ENCODE measurements at places on chromosomes 6 and 20.

GRCh38 chr6:41122373-41122772, 31.8 kb downstream of the TREML1 start:
- no peak for DNase-seq

GRCh38 chr6:132361101-132361500, 40.2 kb downstream of the MOXD1 start:
- DNase-seq = no peak

- peak; percentile 28 for DNase-seq
Measured at GRCh38 chr6:13795041-13795750, 19.2 kb downstream of the MCUR1 start.

DNA sequence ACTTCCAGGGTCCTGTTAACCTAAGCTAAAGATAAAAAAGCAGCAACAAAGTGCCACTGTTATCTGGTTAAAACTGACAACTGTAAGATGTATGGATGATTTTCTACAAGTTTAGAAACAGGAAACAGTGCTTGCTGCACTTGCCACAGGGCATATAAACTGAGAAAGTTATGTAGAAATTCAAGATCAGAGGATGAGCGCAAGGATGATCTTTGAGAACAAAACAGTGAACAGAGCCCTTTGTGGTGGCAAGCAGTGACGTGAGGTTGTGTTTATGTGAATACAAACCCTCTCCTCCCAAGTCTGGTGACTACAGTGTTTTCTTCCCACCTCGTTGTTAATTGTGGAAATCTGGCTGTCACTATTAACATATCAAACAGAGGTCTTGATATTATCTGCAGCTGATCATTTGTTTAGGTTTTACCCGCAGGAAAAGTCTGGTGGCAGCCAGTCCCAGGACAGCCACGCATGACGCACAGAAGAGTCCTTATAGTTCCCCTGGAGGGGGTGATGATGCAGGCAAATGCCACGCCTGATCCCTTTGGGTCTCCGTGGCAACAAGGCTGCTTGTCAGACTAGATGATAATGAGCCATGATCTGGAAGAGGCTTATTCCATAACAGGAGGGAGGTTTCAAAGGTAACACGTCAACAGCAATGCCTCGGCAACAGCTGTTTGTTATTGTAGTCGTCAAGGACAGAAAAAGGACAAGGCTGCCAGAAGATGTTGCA, 43.1 kb upstream of the TNFAIP3 start:
- no peak for DNase-seq

- no peak for DNase-seq
Measured at GRCh38 chr20:15440049-15440820, 1102.8 kb upstream of the FLRT3 start.

- no peak for DNase-seq
Measured at GRCh38 chr6:195861-196360, 96.4 kb upstream of the DUSP22 start.

DNA sequence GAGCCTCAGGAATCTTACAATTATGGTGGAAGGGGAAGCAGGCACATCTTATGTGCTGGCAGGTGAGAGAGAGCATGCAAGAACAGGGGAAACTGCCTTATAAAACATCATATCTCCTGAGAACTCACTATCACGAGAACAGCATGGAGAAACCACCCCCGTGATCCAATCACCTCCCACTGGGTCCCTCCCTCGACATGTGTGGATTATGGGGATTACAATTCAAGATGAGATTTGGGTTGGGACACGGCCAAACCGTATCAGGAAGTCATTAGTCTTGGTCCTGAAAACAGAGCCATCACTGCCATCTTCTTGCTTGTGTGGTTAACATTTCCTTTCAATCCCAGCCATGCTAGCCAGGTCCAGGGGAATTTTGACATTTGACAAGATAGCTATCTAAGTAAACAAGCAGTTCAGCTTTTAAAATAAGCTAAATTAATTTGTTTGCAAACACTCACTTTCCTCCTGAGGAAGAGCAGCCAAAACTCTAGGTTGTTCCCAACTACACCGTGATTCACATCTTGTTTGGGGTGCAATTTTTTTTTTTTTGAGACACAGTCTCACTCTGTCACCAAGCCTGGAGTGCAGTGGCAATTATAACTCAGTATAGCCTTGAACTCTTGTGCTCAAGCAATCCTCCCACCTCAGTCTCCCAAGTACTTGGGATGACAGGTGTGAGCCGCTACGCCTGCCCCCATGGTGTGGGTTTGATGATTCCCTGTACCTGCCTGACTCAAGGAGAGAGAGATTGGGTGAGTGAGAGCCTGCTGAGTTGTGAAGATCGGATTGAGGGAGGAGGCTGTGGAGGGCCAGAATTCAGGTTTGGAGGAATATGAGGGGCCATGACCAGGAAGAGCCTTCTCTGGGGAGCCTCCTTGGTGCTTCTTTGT, 13.0 kb upstream of the PPP1R14C start:
- no peak for DNase-seq

- DNase-seq = no peak
Measured at GRCh38 chr6:56072856-56073255, 174.5 kb downstream of the COL21A1 start.

GRCh38 chr20:49583669-49584417, 15.9 kb upstream of the PTGIS start:
- DNase-seq = peak; percentile 80

DNA sequence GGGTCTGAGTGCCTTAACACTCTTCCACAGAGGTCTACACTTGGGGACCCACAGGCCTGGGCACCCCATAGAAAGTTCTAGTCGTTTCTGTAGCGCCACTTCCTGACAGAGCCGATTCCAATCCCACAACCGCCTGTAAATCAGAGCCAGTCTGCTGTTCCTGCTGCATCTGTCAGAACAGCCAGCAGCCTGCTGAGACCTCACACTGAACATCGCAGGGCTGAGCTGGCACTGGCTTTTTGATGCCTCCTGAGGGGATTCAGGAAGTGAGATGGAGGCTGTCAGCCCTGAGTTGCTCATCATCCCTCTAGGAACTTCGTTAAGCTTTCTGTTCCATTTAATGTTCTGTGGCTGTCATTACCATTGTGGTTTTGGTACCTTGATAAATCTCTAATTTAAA, 48.9 kb downstream of the DCBLD1 start:
- DNase-seq = no peak

DNA sequence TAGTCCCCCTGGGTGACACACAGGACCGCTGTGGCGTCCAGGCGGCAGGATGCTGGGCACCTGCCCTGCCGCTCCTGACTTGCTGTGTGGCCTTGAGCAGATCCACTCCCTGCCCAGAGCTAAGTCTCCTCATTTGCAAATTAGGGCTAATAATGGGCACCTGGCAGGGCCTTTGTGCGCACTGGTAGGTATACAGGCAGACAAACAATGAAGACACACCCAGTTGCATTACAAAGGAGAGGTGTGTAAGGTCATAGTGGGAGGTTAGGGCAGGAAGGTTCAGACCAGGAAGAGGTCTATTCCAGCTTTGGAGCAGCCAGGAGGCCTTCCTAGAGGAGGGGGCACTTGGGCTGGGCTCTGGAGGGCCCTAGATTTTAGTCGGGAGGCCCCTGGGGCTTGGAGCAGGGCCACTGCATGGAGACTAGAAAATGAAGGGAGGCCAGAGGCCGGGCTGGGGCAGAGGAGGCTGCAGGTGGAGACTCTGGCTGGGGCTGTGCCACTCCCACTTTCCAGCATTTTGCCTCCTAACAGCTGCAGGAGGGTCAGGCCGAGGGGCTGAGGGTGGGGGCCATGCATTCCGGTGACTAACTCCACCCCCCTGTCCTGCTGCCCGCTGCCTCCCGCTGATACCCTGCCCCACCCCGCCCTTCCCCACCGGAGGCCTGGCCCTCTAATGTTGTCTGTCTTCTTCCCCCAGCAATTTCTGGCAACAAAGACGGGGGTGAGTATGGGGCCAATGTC, 28.5 kb downstream of the MYH7B start:
- no peak for DNase-seq

- DNase-seq = no peak
Measured at GRCh38 chr6:102746941-102747340, 1353.4 kb downstream of the GRIK2 start.

DNA sequence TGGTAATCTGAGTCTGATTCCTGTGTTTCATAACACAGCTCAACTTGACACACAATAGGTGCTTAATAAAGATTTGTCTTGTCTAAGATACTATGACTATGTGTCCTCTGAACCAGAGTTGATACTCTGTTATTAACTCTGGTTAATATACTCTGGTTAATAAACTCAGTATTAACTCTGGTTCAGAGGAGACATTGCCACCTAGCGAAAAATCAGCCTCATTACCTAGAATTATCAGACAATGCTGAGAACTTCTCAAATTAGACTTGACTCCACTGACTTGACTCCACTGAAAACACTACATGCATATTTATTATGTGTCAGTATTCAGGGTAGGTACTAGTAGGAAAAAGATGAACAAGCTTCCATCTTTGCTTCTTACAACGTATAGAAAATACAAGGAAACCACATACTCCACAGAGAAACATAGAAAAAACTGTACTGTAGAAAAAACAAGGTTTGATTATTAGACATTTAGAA, 73.9 kb downstream of the AHI1 start:
- no peak for DNase-seq

GRCh38 chr6:14313248-14313647, 195.7 kb downstream of the CD83 start:
- no peak for DNase-seq

- no peak for DNase-seq
Measured at GRCh38 chr20:10555865-10556308, 117.9 kb downstream of the JAG1 start.

GRCh38 chr20:44592366-44592765, 10.0 kb downstream of the PKIG start:
- no peak for DNase-seq

GRCh38 chr20:625360-625932, 15.3 kb upstream of the TCF15 start:
- no peak for DNase-seq

- no peak for DNase-seq
Measured at GRCh38 chr6:37516920-37517405, 17.3 kb upstream of the CCDC167 start.

DNA sequence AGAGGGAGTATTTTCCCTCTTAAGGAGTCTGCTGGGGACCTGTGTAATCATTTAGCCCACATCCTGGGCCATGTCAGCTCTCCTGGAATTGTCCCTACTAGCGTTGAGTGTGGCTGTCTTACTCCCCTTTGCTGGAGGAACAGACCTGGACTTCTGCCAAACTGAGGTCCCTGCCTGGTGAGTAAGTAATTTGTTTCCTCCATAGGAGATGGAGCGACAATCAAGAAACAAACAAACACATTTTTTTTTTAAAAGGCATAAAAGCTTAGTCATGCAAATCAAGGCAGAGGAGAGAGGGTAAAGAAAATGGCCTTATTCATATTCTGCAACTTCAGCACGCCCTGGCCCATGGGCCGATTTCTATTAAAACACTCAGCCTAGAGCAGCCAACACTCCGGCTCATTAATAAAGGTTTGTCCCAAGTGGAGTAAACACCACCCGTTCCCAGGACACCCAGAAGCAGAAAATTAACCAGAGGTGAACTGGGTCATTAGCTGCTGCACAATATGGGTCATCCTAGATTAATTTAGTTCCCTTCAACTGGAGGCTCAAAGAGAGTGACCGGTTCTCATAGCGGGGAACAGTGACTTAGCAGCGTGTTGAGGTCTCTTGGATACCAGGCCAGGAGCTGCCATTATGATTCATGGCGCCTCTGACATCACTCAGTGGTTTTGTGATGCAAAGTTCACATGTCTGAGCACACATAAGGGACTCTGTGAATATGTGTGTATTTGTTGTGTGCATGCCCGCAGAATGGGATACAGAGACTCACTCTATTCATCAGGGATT, 165.0 kb upstream of the SULF2 start:
- peak; percentile 3 for DNase-seq

DNA sequence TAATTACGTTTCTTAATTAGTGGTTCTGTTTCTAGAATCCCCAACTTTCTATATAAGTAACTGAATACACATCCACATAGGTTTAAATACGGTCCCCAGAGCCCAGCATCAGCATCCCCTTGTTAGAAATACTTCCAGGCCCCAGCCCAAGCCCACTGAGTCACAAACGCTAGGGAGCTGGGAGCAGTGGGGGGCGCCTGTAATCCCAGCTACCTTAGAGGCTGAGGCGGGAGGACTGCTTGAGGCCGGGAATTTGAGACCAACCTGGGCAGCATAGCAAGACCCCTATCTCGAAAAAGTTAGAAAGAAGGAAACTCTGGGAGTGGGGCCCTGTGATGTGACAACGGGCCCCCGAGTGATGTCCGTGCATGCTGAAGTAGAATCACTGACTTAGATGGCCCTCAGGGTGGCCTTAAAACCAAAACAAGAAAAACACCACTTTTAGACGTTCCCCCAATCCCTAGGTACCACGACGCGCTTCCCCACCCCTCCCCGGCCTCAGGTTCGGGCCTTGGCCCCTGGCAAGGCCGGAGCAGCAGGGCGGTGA, 1.3 kb upstream of the PPP1R3G start:
- DNase-seq = no peak

- no peak for DNase-seq
Measured at GRCh38 chr6:27662769-27663168, 189.9 kb upstream of the ZNF184 start.

- DNase-seq = no peak
Measured at GRCh38 chr20:45212836-45213235, 6.0 kb downstream of the SEMG1 start.

DNA sequence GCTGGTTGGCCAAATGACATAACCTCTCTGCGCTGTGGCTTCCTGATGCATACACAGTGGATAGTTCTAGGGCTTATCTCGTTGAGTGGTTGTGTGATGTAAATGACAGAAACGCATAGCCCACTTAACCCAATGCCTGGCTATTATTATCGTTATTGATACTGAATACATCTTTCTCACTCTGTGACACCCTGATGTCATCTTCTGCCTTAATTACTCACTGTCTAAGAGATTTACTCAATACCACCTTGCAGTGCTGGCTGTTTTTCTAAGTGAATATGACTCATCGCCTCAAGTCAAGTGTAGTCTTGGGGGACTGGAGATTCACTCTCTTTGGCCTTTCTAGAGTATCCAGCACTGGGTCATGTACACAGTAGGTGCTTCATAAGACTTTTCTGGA, 73.6 kb downstream of the NDUFAF5 start:
- DNase-seq = no peak

- no peak for DNase-seq
Measured at GRCh38 chr6:151096255-151096612, 143.5 kb upstream of the AKAP12 start.

DNA sequence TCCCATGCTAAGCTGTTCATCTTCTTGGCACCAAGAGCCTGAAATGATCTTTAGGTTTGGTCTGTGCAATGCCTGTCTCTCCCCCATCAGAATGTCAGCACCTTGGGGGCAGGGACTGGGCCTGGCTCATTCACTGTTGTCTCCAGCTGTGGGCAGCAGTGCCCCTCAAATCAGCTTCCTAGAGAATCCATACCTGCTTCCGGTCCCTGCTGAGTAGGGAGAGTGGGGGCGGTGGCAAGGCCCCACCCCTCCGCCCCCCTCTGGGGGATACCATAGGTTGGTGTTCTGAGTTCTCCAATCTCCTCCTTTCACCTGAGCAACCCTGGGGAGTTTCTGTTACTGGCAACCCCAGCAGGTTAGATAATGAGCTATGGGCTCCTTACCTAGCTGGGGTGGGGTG, 19.2 kb upstream of the SPDEF start:
- no peak for DNase-seq

- DNase-seq = peak; percentile 31
Measured at GRCh38 chr6:41278699-41279405, 7.6 kb downstream of the TREM1 start.

All from NCI-H1092 (cell line).